Naive thymus-derived CD4-positive, alpha-beta T cell (primary cell): ENCODE measurements at places on chromosomes 6 and 20.
A peak's percentile ranks its signal among the peaks of the same experiment; 100 is the strongest.

DNA sequence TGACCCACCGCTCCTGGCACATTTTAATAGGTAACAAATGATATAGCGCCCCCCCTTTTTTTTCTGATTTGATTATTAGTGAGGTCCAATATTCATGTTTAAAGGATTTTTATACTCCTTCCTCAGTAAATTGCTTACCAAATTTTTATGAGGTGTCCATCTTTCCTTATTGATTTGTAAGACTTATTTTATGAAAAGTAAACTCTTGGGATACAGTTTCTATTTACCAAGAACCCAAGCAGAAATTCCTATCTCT is 25.1 kb downstream of the TRIM27 start:
- no peak for DNase-seq

- no peak for DNase-seq
Measured at GRCh38 chr6:114081730-114082129, 110.8 kb upstream of the HDAC2 start.

- DNase-seq, result no peak
Measured at GRCh38 chr6:74638412-74638811, 567.4 kb downstream of the COL12A1 start.

DNA sequence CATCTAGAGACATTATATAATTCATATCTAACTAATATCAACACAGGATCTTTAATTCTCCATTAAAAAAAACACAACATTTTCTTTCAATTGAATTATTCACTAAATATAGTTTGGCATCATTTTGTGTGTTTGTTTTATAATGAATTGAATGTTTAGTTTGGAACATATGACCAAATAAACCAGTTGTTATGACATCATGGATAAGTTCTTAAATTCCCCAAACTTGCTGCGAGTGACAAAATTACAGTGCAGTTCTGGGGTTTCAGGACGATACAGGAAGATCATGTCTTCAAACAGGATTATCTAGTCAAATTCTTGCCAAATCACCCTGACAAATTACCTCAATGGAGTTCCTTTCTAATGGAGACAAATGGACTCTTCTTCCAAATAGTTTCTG is 473.6 kb downstream of the EPM2A start:
- DNase-seq, result no peak

DNA sequence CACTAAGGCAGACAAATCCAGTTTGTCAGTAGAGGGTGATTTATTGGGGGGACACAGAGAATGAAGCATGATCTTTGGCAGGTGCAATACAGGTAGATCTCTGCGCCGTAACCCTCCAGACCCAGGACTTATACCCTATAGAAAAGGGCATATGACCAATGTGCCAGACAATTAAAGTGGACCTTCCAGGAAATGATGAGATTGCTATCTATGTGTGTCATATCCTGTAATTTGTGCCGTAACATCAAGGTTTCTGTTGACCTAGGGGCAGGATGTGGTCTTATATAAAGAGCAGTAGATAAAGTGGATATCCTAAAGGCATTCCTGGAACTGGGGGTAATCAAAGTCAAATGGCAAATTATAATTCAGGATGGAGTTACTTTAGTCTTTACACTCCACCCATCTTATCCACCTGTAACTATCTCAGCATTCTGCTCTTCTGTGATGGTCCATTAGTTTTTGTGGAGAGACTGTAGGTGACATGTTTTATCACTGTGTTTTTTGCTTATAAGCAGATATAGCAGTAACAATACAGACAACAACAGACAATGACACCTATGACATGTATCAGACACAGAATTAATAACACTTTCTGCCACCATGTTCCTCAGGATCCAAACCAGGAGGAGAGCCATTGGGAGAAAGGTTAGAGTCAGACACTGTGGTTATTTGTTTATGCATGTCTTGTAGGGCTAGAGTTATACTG is 43.1 kb upstream of the ZNF337 start:
- no peak for DNase-seq

GRCh38 chr20:64156886-64157875 is 7.1 kb upstream of the MYT1 start:
- no peak for DNase-seq

- DNase-seq, result no peak
Measured at GRCh38 chr6:158481690-158482473, 78.0 kb upstream of the TMEM181 start.

DNA sequence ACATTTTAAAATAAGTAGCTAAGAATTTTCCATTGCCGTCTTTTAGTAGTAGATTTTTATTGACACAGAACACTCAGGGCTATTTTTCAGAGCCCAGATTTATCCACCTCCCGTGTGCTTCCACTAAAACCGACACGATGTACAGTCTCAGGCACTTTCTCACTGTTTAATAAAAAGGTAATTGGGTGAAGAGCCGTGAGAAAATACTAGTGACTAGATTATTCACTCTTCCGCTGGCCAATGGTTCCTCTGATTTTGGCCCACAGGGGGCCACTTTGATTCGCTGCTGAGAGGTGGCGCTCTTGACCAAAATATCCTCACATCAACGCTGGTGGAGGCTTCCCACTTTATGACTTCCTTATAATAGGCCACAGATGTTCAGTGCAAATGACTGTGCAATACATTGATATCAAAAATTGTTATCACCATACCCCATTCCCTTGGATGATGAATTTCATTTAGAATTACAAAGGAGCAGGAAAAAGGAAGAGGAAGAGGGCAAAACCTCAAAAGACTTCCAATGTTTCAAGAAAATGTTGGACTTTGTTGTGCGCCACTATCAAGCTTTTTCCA is 12.3 kb upstream of the HDDC2 start:
- peak; percentile 27 for DNase-seq

- DNase-seq, result no peak
Measured at GRCh38 chr6:13776602-13777001, 37.8 kb downstream of the MCUR1 start.
